ENCODE measurements at places on chromosomes 3 and 15.

DNA sequence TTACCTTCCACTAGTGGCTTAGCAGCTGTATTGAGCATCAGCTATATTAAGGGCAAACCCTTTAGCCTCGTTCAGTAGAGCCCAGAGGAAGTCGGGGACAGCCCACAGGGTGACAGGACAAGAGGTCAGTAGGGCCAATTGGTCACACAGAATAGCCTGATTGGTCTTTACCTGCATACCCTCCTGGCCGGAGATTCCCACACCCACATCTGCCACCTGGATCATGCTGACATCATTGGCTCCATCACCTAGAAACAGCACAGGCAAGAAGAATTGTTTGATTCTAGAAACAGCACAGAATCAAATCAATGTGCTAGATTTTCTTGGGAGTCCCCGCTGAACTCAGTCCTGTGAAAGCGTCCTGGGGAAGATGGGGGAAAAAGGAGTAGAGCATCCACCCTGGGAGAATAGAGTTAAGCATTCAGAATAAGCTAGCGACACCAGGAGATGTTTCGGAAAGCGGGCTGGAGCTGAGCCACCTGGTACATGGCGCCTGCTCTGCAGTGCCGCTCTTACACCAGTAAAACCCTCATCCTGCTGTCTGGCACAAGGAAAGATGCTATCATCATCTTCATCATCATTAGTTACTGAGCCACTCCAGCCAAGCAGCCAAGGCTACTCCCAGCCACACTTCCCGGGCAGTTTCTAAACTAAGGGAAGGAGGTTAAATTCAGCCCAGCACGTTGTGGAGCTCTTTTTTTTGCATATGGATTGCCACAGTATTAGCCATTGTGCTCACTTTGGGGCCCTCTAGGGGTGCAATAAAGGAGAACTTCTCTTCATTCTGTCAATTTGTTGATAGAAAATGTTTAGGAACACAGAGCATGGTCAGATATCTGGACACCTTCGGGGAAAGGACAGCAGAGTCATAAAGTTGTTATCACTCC is 171.3 kb downstream of the ATP10A start:
- DNase-seq = no peak

DNA sequence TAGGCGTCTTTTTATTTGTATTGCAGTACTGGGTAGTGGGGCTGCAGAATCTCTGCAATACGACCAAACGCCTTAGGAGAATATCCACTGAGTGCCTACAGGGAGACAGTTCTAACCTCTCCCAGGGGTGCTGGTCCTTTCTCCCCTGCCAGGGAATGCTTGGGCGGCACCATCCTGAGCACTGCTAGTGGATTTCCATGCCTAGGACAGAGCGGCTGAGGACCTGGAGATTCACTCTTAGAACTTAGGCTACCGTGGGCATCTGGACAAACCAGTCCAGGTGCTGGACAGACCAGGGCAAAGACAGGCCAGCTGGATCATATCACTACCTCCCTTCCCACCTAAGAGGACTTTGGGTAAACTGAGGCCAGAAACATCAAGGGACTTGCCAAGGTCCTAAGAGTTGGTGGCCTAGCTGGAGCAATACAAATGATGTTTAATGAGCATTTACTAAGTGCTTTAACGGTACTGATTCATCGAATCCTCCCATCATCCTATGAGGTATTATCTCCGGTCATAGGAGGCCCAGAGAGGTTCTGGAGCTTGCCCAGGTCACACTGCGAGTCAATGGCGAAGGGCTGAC is 902 bp downstream of the TMEM44 start:
- no peak for DNase-seq

DNA sequence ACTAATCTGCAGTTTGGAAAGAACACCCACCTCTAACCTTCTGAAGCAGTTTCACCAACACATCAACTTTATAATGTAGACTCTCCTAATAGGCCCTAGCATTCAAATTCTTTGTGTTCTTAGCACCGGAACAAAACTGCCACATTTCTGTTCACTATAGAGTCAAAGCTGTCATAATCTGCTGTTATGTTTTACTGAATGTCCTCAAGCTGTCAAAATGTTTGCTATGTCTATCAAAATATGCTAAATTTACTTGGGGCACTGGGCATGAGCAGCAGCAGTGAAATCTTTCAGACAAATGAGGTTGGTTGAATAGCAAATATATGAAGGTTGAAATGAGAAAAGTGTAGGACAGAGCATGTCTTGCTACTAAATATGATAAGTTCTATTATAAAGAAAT is 1.9 kb downstream of the WDR49 start:
- no peak for DNase-seq

- DNase-seq = no peak
Observed at GRCh38 chr3:132898141-132898540, 140.1 kb upstream of the TMEM108 start.

DNA sequence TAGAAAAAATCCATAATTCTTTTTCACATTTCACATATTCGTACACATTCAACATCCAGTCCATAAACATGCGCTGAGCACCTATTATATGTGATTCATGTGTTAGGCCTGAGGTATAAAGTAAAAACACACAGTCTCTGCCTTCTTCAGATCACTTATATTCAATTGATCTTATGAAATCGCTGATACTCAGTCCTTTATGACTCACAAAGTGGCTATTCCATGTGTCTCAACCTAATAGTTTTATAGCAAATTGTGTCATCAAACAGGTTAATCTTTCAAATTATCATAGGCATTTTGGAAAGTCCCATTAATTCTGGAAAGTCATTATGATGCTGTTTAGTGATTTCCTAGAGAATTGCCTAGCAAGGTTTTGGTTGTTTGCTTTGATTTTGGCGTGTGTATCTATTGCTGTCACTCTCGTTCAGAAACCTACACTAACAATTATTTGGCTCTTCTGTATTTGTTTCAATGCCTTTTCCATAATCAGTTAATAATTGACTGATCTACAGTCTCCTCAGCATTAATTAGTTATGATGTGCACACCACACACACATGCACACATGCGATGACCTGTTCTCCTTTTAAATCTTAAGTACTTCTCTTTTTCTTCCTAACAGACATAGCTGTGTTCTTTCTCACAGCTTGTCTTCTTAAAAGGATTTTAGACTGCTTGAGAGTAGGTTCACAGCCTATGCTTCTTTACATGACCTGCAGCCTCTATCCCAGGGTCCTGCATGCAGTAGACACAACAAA is 353.1 kb downstream of the MECOM start:
- DNase-seq = no peak

DNA sequence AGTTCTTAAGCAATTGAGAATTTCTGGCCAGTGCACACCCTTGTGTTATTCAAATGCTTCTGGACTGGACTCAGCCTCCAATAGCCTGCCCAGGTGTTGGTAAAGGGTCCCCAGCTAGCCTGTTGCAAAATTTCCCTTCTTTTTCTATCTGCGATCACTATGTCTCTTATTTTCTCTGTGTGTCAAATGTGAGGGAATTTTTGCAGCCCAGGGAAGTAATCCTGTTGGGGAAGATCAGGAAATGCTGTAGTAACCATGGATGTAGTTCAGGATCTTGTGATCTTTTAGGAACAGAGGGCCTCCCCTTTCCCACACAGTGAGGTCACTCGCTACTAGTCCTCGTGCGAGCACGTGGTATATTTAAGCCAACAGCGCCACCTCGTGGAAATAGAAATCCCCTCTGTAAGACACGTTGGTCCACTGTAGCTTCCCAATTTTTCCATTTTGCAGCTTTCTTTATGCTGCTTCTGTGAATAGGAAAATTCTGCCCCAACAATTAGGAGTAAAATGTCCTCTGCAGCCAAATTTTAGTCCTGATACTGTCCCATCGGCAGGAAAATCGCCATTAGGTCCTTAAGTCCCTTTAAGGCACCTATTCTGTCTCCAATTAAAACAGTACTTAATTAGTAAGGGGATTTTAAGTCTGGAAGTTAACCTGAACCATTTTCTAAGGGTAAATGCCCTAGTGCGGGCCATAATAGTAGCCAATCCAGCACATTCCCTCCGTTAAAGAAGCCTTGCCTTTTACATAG is 4.0 kb upstream of the SMCO1 start:
- peak; percentile 79 for DNase-seq

- no peak for DNase-seq
Observed at GRCh38 chr3:100769693-100770092, 60.4 kb downstream of the TFG start.

DNA sequence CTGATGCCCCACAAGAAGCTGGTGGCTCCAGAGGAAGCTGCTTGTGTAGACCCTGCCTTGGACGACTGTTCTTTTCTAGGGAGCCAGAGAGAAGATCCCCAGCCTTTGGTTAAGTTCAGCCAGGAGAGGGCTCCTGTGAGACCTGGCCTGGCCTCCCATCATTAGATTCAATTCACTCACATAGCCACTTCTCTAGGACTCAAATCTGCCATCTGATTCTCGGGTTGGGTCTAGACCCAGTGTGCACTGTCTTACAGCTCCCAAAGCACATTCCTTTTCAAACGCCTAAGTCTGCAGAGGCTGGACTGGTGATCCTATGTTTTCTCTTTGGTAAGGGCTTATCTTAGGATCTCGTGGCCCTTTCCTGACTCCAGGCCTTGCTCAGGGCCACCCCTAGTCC is 81.7 kb upstream of the NPHP3 start:
- DNase-seq = no peak

DNA sequence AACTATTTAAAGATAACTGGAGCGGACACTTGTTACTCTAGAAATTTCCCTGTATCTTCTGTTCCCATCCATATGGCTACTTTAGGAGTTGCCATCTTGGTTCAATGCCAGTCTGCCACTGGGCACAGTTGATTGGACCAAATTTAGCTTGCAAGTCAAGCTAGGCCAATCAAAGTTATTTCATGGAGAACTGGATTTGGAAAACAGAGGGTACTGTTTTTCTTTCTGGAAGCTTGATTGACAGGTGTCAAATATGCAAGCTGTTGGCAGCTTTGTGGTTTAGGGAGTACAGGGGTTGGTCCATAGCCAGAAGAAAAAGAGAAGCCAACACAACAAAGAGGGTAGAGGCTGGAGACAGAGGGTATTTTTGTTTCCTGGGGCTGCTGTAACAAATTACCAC is 33.4 kb upstream of the KLHL25 start:
- DNase-seq = no peak

DNA sequence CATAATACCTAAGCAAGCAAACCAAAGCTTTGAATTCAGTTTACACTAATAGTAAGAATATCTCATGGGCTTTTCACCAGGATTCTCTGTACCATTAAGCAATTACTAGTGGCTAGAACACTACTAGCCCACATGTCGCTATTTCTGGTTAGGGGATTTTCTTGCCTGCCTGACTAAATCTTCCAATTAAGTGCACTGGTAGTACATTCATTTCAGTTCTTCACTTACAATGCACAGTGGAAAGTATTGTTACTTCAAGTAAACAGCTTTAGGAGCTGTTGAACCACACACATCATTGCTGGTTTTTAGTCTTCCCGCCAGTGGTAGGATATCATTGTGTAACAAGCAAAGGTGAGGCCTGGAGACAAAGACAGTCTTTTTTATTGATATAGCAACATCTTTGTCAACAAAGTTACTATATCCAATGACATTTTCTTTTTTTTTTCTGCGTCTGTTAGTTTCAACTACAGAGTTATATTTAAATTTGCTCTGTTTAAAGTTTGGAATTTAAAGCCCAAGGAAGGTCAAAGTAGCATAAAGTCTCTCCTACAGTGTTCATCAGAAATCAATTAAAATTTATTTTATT is 826.8 kb upstream of the NR2F2 start:
- DNase-seq = no peak

GRCh38 chr3:28109829-28110228 is 131.6 kb upstream of the CMC1 start:
- no peak for DNase-seq

- no peak for DNase-seq
Observed at GRCh38 chr15:92541291-92542200, 114.0 kb downstream of the FAM174B start.

DNA sequence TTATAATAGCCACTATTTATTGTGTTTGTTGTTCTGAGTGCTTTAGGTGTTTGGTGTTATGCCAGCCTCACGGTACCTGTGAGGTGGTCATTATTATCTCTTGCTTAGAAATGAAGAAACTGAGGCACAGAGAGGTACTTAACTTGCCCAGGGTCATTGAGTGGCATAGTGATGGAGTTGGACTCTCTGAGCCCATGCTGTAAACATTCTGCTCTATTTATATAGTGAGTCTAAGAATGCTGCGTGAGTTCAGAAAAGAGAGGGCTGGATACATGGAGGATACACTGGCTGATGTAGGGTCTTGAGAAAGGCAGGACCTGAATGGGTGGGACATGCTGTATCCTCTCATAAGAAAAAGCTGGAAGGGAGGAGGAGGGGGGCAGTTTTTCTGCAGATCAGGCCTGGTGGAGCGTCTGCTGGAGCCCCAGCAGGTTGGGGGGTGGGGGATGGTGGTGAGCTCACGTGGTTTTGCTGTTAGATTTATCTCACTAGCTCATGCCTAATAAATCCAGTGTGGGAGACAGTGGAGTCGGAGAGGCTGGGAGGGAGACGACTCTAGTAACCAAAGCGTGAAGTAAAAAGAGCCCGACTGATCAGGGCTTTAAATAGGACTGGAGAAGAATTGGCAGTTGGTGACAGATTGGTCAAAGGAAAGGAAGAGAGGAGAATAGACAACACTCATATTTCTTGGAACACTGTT is 16.0 kb downstream of the MED12L start:
- DNase-seq = no peak

- no peak for DNase-seq
Observed at GRCh38 chr3:22907161-22907780, 295.9 kb upstream of the UBE2E2 start.

- DNase-seq = no peak
Observed at GRCh38 chr15:63708126-63708772, 111.1 kb downstream of the FBXL22 start.

DNA sequence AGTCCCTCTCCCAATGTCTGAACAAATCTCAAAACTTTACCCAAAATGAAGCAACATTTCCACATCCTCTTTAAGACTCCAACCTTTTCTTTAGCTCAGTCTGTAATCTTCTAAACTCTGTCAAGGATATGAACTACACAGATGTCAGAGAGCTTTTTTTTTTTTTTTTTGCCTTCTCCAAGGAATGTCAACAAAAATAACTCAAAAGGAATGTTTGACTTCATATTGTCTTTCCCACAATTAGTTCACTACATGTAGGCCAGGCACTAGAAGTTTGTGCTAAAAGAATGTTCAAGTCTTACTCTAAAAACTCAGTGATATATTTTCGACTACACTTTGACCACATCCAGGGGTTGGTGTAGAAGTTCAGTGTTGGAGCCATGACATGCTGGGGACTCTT is 37.1 kb downstream of the ADAMTS9 start:
- no peak for DNase-seq

- DNase-seq = no peak
Observed at GRCh38 chr15:79410237-79410636, 21.9 kb upstream of the MINAR1 start.

GRCh38 chr3:99971761-99972160 is 142.5 kb downstream of the FILIP1L start:
- DNase-seq = no peak

GRCh38 chr15:63559753-63560152 is 37.4 kb upstream of the FBXL22 start:
- no peak for DNase-seq

DNA sequence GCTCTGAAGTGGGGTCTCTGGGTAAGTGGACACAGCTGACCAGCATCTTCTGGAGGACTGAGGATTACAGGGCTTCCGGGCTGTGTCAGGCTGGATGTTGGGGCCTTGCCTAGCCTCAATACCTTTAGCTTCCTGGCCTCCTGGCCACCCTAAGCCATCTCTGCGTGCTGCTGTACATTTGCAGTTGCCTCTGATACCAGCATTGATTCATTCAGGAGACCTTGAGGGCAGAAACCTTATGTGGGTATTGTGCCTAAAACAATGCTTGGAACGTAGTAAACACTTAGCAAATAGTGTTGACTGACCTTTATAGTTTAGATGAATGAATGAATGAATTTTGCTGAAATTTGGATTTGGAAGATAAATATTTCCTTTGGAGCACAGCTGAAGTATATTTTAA is 97.0 kb downstream of the FLNB start:
- DNase-seq = no peak
